ENCODE measurements at places on chromosomes 5 and 9. TPM values are rescaled to one million over a fixed set of nuclear protein-coding genes. Genes with fewer than 3 reads are reported as not detected.
A peak's percentile ranks its signal among the peaks of the same experiment; 100 is the strongest.

DNA sequence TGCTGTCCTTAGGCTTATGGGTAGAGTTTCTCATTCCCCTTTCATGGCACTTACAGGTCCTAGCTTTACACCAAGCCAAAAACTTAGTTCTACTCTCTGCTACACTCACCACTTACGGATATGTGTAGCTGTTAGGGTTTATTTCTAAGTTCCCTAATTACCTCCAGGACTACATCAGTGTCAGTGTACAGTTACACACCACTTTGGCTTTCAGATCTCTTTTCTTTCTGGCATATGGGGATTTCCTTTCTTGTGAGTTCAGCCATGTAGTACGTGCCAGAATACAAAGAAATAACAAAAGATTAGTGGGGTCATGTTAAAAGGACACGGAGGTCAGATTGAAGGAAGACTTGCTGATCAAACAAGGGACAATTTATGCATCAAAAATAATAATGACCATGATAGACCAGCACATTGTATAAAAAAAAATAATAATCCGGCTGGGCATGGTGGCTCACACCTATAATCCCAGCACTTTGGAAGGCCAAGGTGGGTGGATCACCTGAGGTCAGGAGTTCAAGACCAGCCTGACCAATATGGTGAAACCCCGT, 41.8 kb downstream of the LYRM7 start:
- no peaks in the 10 kb centered on the region for H3K36me3 ChIP-seq
- DNase-seq, result no peak
- no peak overlapping the region for H3K27ac ChIP-seq
- no peak overlapping the region for H3K4me3 ChIP-seq
- no peaks in the 10 kb centered on the region for H3K4me1 ChIP-seq

GRCh38 chr9:87585123-87585855, 87.6 kb downstream of the DAPK1 start:
- H3K4me1 ChIP-seq, result peaks cover 15% of the 10 kb centered on the region
- no peak overlapping the region for H3K4me3 ChIP-seq
- H3K27me3 ChIP-seq, result no peaks in the 10 kb centered on the region
- H3K27ac ChIP-seq, result no peak overlapping the region
- DNase-seq, result no peak
- H3K36me3 ChIP-seq, result no peaks in the 10 kb centered on the region

DNA sequence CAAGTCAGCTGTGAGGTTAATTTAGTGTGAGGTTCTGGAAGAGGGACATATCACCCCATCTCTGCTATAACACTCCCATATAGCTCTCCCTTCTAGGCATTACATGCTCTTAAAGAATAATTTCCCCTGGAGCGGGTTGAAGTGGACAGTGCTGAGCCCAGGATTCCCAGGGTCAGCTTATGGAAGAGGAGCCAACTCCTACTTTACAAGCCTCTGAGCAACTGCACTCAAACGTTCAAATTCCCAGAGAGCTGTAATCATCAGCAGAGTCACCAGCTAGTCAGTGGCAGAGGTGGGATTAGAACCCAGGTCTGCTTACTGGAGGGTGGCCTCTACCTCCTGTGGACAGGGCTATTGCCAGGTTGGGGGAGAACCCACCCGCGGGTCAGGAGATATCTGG, 1.4 kb downstream of the NEURL1B start:
- no peaks in the 10 kb centered on the region for H3K27me3 ChIP-seq
- no peak for DNase-seq
- no peaks in the 10 kb centered on the region for H3K36me3 ChIP-seq
- no peaks in the 10 kb centered on the region for H3K4me1 ChIP-seq
- peak overlapping the region; percentile 47 for H3K4me3 ChIP-seq

GRCh38 chr9:127781806-127782205, 3.3 kb upstream of the SH2D3C start:
- H3K4me3 ChIP-seq, result no peak overlapping the region
- H3K27me3 ChIP-seq, result no peaks in the 10 kb centered on the region

- H3K4me1 ChIP-seq, result no peaks in the 10 kb centered on the region
- H3K4me3 ChIP-seq, result no peak overlapping the region
- no peak overlapping the region for H3K27ac ChIP-seq
- no peaks in the 10 kb centered on the region for H3K36me3 ChIP-seq
- no peaks in the 10 kb centered on the region for H3K27me3 ChIP-seq
Observed at GRCh38 chr9:86648828-86649170, 294.6 kb upstream of the TUT7 start.

- peaks cover 47% of the 10 kb centered on the region for H3K36me3 ChIP-seq
- DNase-seq, result no peak
Observed at GRCh38 chr9:745761-746380, 95.6 kb upstream of the DMRT1 start.

GRCh38 chr5:78362220-78362619, 1.8 kb downstream of the SCAMP1 start:
- H3K4me1 ChIP-seq, result peaks cover 11% of the 10 kb centered on the region
- peak overlapping the region; percentile 96 for H3K4me3 ChIP-seq
- no peaks in the 10 kb centered on the region for H3K36me3 ChIP-seq
- no peak overlapping the region for H3K27ac ChIP-seq

WDR38 gene
- total RNA-seq, result 0.31 TPM

All from kidney (tissue), 22 donors.